ENCODE measurements at places on chromosomes 6 and 20. TPM values are rescaled to one million over a fixed set of nuclear protein-coding genes. Genes with fewer than 3 reads are reported as not detected.

DNA sequence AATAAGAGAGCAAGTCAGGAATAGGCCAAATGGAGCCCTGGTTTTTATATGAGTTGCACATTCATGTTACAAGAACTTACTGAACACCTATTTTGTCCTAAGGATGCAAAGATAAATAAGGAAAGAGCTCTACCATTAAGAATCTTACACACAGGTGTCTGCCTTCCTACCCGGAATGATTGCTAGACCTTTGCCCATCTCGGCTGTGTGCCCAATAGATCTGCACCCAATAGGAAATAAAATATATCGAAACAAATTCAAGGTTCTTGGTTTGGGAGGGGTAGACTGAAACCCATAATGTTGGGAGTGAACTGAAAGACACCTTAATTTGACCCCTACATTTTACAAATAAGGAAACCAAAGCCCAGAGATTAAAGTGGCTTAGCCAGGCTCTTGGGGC, 48.9 kb downstream of the EDN1 start:
- DNase-seq: no peak

DNA sequence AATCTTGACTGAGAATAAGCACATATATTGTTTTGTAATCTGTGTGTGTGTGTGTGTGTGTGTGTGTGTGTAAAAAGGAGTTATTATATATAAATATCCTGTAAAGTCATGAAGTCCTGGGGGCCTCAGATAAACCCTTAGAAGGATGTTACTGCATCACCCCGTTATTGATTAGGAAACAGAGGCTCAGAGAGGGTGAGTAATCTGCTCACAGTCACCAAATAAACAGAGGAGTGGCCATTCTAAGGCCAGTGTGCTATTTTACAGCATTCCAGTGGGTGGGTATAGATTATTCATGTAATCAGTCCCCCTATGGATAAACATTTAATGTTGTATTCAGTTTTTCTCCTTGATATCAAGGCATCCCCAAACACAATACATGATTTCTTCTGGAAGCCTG, 87.1 kb downstream of the CDC5L start:
- DNase-seq: no peak

Gene KCNQ2
- 0.89 TPM for total RNA-seq

Gene LBP
- total RNA-seq: not detected

- no peak for DNase-seq
These were observed 76.2 kb upstream of the FOXP4 start for GRCh38 chr6:41470029-41470330.

DNA sequence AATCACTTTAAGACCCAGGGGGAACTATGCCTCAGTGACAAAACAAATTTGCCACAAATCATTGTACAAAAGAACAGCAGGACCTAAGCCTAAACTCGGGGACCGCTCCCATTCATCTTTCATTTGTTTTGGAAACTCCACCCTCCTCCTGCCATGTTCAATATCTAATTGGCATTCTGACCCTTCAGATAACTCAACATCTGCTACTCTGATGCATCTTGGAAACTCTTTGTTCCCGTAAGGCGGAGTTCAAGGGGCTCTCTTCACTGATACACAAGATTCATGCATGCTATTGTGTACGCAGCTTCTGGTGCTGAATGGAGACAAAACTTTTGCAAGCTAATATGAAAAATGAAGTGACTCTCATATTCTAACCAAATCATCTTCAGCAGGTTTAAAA, 187.6 kb downstream of the ZFP64 start:
- no peak for DNase-seq

Gene FAM83C
- total RNA-seq: not detected

GRCh38 chr20:51616060-51616459, 73.5 kb upstream of the NFATC2 start:
- no peak for DNase-seq

- no peak for DNase-seq
These were observed 111.0 kb downstream of the ATG5 start for GRCh38 chr6:106214531-106214930.

- no peak for DNase-seq
These were observed 130.4 kb upstream of the RPS6KA2 start for GRCh38 chr6:166757232-166758135.

Gene C6orf132
- 1.9 TPM for total RNA-seq

- DNase-seq: no peak
These were observed 86.8 kb downstream of the NCR2 start for GRCh38 chr6:41422161-41422560.

- no peak for DNase-seq
These were observed 444.4 kb downstream of the UTRN start for GRCh38 chr6:144729502-144729901.

DNA sequence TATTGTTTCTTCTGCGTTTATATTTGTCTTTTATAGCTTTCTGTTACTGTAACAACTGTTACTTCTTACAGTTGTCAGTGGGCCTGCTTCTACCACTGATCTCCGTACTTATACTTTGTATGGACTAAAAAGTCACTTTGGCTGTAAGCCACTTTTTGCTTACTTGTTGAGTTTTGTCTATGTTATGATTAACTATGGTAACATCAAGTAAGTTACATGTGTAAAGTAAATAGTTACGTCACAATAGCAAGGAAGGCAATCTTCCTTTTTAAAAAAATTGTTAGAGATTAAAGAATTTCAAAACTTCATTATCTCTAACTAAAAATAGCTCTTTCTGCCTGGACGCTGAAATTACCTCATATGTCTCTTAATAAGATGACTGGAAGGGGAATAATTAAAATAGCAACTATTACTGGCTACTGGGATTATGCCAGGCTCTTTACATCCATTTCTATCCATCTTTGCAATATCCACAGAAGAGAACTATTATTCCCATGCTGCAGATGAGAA, 10.9 kb downstream of the TFB1M start:
- DNase-seq: no peak

- DNase-seq: no peak
These were observed 366.4 kb downstream of the KIF16B start for GRCh38 chr20:16206817-16207216.

DNA sequence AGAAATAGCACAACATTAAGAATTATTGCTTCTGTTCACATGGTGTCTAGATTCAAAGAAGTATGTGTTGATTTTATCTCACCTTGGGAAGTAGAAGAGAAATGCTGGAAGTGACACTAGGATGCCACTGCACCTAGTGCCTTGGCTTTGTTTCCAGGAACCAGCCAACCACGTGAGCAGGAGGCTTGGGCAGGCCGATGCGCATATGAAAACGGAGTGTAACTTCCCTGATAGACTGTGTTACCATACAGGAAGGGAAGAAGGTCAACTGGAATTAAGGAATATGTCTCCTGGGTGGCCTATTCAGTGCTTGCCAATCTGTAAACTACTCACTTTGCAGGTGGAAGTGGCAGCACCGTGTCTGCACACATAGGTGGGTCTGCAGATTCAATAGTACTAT, 28.1 kb downstream of the TUBB2B start:
- DNase-seq: no peak

DNA sequence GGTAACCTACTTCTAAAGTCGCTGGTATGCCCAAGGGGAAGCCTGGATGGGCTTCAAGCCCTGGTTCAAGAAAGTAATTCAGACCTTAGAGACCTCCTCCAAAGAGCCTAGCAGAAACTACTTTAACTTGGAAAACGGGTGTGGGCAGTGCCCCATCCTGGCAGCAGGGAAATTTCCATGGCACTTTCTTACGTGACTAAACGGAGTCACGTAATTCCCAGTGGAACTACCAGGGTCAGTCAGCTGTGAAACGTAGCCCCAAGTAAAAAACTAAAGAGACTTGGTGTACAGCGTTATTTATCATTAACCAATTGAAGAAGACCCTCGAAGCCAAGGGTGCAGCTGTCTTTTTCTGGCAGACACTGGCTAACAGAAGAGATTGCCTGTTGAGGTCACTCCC, 114.0 kb downstream of the RCAN2 start:
- no peak for DNase-seq

DNA sequence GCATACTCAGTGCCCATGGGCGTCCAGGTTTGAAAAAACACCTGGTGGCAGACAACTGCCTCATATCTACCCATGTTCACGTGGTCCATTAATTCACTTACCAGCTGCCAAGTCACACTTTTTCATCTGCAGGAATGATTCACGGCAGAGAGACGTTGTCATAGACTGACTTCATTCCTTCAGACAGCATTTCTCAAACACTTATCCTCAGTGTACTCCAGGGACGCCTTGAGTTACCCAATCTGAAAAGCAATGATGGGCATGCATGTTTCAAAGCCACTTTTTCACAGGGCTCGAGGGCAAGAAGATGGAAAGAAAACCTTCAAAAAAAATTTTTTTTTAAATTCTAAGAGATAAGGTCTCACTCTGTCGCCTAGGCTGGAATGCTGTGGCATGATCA, 6.0 kb downstream of the MMP24OS start:
- no peak for DNase-seq

- DNase-seq: no peak
These were observed 59.5 kb upstream of the VGLL2 start for GRCh38 chr6:117205876-117206275.

Gene MAFB
- total RNA-seq: 14.7 TPM

GRCh38 chr6:96157018-96157565, 141.3 kb downstream of the FUT9 start:
- DNase-seq: no peak

DNA sequence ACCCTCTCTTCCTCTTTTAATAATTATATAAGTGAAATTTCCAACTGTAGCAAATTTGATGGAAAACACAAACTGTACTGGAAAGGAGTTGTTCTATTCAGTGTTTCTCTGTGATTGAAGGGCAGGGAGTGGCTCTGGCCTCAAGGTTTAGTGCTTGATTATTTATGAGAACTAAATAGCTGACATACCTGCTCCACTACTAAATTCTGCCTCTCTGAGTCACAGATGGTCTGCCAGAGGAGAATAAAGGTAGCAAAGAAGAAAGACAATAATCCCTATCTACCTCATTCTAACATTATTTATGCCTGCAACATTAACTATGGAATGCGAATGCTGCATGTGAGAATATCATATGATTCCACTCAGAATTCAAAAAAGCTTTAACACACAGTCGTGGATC, 9.3 kb downstream of the BMP5 start:
- no peak for DNase-seq

DNA sequence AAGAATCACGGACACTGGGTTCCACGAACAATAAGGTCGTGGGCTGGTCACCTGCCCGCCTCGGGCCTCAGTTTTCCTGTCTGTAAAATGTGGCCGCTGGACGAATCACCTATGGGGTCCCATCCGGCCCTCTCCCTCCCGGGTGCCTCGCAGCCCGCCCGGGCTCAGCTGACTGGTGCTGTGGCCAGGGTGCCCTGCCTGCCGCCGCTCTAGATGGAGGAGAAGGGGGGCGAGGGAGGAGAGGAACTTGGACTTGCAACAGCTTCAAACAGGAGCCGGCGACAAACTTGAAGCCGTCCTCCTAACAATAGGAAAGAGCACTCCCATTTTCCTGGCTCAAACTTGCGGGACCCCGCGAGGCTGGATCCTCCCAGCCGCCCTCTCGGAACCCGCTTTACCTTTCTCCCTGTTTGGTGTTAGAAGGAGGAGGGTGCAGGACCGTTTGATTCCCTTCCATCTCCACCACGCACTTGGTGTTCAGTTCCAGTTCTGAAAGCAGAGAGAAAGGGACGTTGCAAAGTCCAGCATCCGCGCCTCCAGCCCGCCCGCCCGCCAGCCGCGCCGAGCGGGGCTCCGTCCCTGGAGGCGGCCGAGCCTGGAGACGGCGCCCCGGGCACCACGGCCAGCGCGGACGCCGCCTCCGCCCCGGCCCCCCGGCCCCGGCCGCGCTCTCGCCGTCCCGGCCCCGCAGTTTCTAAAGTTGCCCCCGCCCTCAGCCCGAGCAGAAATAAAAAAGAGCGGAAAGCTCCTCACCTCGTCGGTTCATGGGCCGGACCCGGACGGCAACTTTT, 584 bp downstream of the KIF13A start:
- DNase-seq: peak; percentile 76

DNA sequence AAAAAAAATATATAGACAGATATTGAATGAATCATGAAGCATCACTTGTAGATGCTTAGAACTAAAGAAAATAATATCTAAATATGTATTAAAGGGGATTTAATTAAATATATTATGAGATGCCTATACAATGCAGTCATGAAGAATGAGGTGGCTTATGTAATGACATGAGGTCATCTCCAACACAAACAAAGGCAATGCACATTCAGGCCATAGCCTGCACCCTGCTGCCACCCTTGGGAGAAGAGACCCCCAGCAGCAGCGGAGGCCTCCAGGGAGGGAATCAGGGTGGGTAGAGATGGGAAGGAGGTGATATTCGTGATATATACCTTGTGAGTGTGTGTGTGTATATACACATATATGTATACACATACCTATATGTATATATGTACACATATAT, 26.4 kb upstream of the SSTR4 start:
- DNase-seq: no peak

Gene BMP2
- 2.5 TPM for total RNA-seq

GRCh38 chr6:113246186-113246585, 611.0 kb upstream of the MARCKS start:
- no peak for DNase-seq

- DNase-seq: no peak
These were observed 254.9 kb downstream of the PRL start for GRCh38 chr6:22041797-22042480.

DNA sequence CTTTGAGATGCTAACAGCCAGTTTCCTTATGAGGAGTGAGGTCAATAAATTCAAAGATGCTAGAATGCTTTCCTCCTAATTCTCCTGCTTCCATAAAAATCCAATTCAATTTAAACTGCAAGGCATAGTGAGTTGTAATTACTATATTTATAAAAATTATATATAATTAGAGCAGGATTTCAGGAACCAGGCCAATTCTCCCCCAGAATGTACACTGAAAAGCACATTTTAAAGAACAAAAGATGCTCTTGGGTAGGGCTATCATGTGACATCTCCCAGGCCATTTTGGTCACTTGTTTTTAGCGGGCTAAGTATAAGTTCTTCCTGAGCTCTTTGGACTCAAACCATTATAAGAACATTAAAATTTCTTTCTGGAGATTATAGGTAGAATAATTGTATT, 195.7 kb upstream of the KCNG1 start:
- no peak for DNase-seq

DNA sequence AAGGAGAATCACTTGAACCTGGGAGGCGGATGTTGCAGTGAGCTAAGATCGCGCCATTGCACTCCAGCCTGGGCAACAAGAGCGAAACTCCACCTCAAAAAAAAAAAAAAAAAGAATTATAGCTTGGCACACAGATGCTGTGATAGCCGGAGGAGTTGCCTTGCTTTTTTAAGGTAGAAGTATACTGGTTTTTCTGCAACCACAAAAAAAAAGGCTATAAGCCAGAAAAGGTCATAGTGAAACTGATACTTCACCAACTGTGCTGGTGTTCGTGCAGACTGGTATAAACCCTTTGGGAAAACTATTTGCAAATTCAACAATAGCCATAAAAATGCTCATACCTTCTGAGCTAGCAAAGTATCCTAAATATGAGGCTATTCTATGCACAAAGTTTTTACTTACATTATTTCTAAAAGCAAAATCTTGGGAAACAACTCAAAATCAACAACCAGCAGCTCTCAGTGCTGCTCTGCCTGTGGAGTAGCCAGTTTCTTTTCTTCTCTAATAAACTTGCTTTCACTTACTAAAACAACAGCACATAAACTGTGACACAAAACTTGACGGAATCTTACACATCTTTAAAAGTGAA, 44.0 kb downstream of the B4GALT5 start:
- no peak for DNase-seq

Measured in Right ventricle myocardium superior (tissue), 1 donor.